Uterine smooth muscle cell (primary cell): ENCODE measurements at places on chromosomes 13 and 19. TPM values are rescaled to one million over a fixed set of nuclear protein-coding genes. Genes with fewer than 3 reads are reported as not detected.

Gene GPR32
- not detected in 2 replicates for total RNA-seq

Gene C19orf85
- not detected in 2 replicates for total RNA-seq

Gene KLK10
- not detected in 2 replicates for total RNA-seq

Gene PLA2G4C
- total RNA-seq: 3.2 and 4.6 TPM in 2 replicates

Gene SIPA1L3
- 12.7 and 15.4 TPM in 2 replicates for total RNA-seq

Gene PSG5
- total RNA-seq: 3.2 and 5.0 TPM in 2 replicates

Gene SIGLEC10
- not detected in 2 replicates for total RNA-seq

Gene GPI
- total RNA-seq: 161 and 162 TPM in 2 replicates

Gene BRME1
- 0.55 and 0.87 TPM in 2 replicates for total RNA-seq

Gene ZNF682
- 1.2 and 1.7 TPM in 2 replicates for total RNA-seq

Gene TMEM238
- total RNA-seq: 0.33 and 0.75 TPM in 2 replicates

Gene PEG3
- 1.9 and 3.9 TPM in 2 replicates for total RNA-seq

Gene GRIN3B
- total RNA-seq: 0.50 TPM in 1 of 2 replicates, not detected in the other

Gene CIRBP
- 184 and 223 TPM in 2 replicates for total RNA-seq

Gene PCSK4
- total RNA-seq: 2.3 and 4.4 TPM in 2 replicates

Gene HCN2
- 0.22 and 0.25 TPM in 2 replicates for total RNA-seq

Gene EDNRB
- total RNA-seq: 2.9 and 9.7 TPM in 2 replicates

Gene ZNF99
- under 0.01 TPM in 1 of 2 replicates, not detected in the other for total RNA-seq

Gene ERCC2
- total RNA-seq: 22.0 and 28.0 TPM in 2 replicates

Gene PTBP1
- total RNA-seq: 77.0 and 125 TPM in 2 replicates

Gene CEACAM19
- total RNA-seq: 0.33 and 1.7 TPM in 2 replicates

Gene ZNF575
- total RNA-seq: 0.11 and 0.37 TPM in 2 replicates

Gene LILRB1
- total RNA-seq: not detected in 2 replicates

Gene SIGLEC5
- not detected in 2 replicates for total RNA-seq

Gene OR7A5
- not detected in 2 replicates for total RNA-seq

Gene WDR62
- 6.1 and 16.3 TPM in 2 replicates for total RNA-seq

Gene ZNF844
- 6.3 and 13.2 TPM in 2 replicates for total RNA-seq

Gene ZNF491
- total RNA-seq: 2.1 and 3.4 TPM in 2 replicates

Gene CEACAM3
- total RNA-seq: not detected in 2 replicates

Gene TTC9B
- total RNA-seq: not detected in 2 replicates

Gene SYCN
- total RNA-seq: not detected in 2 replicates

Gene SLC7A9
- 0.25 TPM in 1 of 2 replicates, not detected in the other for total RNA-seq

Gene SMIM24
- not detected in 2 replicates for total RNA-seq

Gene PRR22
- total RNA-seq: 0.22 and 0.37 TPM in 2 replicates

Gene PALM3
- 0.55 and 0.87 TPM in 2 replicates for total RNA-seq

Gene TNFSF9
- 0.11 TPM in 1 of 2 replicates, not detected in the other for total RNA-seq

Gene IGFL1
- not detected in 2 replicates for total RNA-seq

Gene SCGB2B2
- total RNA-seq: under 0.01 TPM in 1 of 2 replicates, not detected in the other

Gene NAPSA
- 0.11 and 0.25 TPM in 2 replicates for total RNA-seq

Gene GPR12
- not detected in 2 replicates for total RNA-seq

Gene PEAK3
- not detected in 2 replicates for total RNA-seq

Gene B3GNT3
- total RNA-seq: not detected in 2 replicates

Gene USHBP1
- under 0.01 TPM in 1 of 2 replicates, not detected in the other for total RNA-seq

Gene TMEM150B
- not detected in 2 replicates for total RNA-seq

Gene SLITRK6
- 0.22 TPM in 1 of 2 replicates, not detected in the other for total RNA-seq

Gene CD320
- total RNA-seq: 32.3 and 33.1 TPM in 2 replicates

Gene ZNF536
- not detected in 2 replicates for total RNA-seq

Gene PPP1R37
- 44.5 and 50.0 TPM in 2 replicates for total RNA-seq

Gene KLK11
- total RNA-seq: not detected in 2 replicates
